ENCODE measurements at places on chromosomes 3 and 15. TPM values are rescaled to one million over a fixed set of nuclear protein-coding genes. Genes with fewer than 3 reads are reported as not detected.

PLA2G4D gene
- total RNA-seq, result not detected

ARHGEF26 gene
- total RNA-seq, result 8.7 TPM

TMCO5A gene
- total RNA-seq, result not detected

MED12L gene
- total RNA-seq, result 0.64 TPM

EHD4 gene
- total RNA-seq, result 13.9 TPM

CD96 gene
- total RNA-seq, result 0.68 TPM
